Prostate gland (tissue), 2 donors: ENCODE measurements at places on chromosomes 16 and 17. TPM values are rescaled to one million over a fixed set of nuclear protein-coding genes. Genes with fewer than 3 reads are reported as not detected.

Gene SLC35G6
- total RNA-seq, result not detected

Gene NKIRAS2
- 98.8 TPM for total RNA-seq

Gene CTRB2
- total RNA-seq, result not detected

Gene SLC6A2
- 2.6 TPM for total RNA-seq

DNA sequence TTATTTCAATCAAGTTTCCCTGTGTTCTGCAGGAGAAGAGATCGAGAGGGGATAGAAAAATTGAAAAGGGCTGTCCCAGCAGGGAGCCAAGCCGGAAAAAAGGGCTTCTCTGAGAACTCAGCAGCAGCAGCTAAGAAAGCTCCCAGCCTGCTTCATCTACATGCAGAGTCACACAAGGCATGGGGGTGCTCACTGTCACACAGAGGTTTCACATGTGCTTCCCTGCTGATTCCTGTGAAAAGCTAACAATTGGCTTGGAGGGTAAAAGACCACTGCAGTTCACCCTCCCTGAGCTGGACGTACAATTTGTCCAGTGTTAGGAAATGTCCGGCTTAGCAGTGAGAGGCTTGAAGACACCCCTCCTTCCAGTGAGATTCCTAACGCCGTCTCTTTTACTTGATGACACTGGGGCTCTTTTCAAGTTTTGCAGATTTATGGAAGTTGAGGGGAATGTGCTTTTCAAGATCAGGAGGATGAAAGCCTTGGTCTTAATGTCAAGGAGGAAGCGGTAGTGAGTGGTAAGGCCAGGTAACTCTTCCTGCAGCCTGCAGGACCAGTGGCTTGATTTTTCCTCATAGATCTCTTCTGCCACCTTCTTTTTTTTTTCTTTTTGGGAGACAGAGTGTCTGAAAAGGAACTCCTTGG lies 85.6 kb downstream of the WNT3 start:
- no peak overlapping the region for H3K27ac ChIP-seq
- H3K4me3 ChIP-seq, result no peak overlapping the region
- H3K36me3 ChIP-seq, result no peaks in the 10 kb centered on the region
- H3K27me3 ChIP-seq, result no peaks in the 10 kb centered on the region
- no peak for DNase-seq
- H3K4me1 ChIP-seq, result no peaks in the 10 kb centered on the region

GRCh38 chr17:78820841-78821240 lies 19.8 kb downstream of the USP36 start:
- no peak overlapping the region for H3K4me3 ChIP-seq
- H3K27ac ChIP-seq, result no peak overlapping the region
- peaks cover 15% of the 10 kb centered on the region for H3K36me3 ChIP-seq

- H3K27me3 ChIP-seq, result no peaks in the 10 kb centered on the region
- H3K36me3 ChIP-seq, result no peaks in the 10 kb centered on the region
- peaks cover 10% of the 10 kb centered on the region for H3K4me1 ChIP-seq
- no peak overlapping the region for H3K4me3 ChIP-seq
These were observed 14.8 kb downstream of the TRAF4 start for GRCh38 chr17:28758411-28759121.

DNA sequence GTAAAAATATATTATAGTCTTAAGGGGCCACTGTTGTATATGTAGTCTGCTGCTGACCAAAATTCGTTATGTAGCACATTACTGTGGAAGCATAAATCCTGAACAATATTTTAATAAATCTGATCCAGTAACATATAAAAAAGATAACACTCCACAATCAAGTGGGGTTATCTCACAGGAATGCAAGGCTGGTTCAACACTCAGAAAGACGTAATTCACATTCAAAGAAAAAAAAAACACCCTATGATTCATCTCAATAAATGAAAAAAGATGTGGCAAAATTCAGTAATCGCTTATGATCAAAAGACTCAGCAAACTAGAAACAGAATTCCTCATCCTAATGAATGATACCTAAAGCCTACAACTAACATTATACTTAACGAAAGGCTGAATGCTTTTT lies 47.8 kb downstream of the CREBBP start:
- H3K4me3 ChIP-seq, result no peak overlapping the region
- H3K27ac ChIP-seq, result no peak overlapping the region
- H3K36me3 ChIP-seq, result no peaks in the 10 kb centered on the region
- no peaks in the 10 kb centered on the region for H3K27me3 ChIP-seq

GRCh38 chr17:69802045-69802740 lies 272.8 kb upstream of the KCNJ16 start:
- H3K4me3 ChIP-seq, result no peak overlapping the region
- no peaks in the 10 kb centered on the region for H3K4me1 ChIP-seq
- no peaks in the 10 kb centered on the region for H3K36me3 ChIP-seq
- no peak for DNase-seq
